ENCODE measurements at places on chromosomes 1 and 21. TPM values are rescaled to one million over a fixed set of nuclear protein-coding genes. Genes with fewer than 3 reads are reported as not detected.

DNA sequence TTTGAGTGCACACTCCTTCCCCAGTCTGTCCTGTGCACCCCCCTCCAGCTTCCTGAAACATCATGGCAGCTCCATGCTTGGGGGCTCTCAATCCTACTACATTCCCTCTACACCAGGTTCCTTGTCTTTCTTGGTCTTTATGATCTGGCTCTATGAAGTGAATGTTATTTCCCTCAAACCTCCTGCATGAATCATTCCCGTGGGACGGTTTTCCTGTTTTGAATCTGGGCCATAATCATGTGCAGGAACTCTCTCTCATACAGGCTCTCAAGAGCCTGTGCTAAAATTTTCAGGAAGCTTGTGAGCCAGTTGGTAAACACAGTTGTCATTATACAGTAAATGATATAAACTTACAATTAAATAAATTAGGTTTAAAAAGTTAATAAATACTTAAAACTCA lies 89.8 kb upstream of the KCNE2 start:
- no peak for DNase-seq

DNA sequence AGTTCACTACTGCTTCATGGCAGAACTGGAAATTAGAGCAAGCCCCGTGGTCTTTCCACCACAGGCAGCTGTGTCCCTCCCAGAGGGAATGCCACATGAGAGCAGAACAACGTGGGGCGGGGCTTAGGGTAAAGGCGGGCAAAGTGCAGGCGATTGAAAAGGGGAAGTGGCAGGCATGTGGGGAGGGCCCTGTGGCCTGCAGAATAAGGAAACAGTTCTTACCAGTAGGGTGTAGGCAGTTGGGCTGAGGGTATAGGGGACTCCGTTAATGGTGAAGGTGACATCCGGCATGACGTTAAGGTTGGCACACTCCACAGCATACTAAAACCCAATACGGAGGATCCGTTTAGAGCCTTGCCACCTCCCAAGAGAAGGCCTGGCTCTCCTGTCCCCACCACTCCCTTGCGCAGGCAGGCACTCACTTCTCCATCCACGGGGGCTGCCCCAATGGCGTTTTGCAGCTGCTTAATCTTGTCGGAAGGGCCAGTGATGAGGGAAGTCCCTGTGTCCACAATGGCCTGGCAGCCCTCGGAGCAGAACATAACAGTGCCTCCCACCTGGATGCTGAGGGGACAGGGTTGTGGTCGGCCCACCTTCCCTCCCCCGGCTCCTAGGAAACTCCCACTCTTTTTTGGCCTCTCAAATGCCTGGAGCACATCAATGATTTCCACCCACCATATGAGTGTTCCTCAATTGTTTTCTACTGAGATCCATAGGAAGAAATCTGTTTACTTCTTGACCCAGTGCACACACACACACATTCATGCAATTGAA lies 9.1 kb upstream of the RAB7B start:
- DNase-seq: peak; percentile 64

DNA sequence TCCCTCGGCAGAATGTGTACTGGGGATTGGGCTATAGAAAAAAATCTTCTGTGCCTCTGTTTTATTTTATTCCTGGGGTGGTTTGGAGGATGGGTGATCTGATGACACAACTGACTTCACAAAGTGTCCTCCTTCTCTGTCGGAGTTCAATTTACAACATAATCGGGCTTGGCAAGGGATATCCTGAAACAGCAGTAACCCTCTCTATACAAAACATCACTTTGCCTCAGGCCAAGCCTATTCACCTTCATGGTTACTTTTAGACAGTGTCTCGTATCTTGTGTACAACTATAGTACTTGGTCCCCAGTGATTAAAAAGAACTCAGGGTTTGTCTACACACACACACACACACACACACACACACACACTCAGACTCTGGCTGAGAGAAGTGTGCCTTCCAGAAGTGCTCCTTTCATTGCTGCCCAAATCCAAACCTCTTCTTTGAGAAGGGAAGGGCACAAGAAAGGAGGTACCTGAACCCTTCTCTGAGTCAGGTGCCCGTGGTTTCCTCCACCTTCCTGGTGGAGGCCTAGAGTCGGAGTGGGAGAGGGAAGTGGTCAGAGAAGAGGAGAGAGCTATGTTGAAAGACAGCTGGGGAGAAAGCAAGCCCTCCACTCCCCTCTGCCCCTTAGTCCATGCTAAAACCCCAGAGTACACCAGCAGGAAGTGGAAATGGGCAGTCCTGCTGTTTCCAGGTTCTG lies 62.4 kb upstream of the POU2F1 start:
- DNase-seq: no peak

DNA sequence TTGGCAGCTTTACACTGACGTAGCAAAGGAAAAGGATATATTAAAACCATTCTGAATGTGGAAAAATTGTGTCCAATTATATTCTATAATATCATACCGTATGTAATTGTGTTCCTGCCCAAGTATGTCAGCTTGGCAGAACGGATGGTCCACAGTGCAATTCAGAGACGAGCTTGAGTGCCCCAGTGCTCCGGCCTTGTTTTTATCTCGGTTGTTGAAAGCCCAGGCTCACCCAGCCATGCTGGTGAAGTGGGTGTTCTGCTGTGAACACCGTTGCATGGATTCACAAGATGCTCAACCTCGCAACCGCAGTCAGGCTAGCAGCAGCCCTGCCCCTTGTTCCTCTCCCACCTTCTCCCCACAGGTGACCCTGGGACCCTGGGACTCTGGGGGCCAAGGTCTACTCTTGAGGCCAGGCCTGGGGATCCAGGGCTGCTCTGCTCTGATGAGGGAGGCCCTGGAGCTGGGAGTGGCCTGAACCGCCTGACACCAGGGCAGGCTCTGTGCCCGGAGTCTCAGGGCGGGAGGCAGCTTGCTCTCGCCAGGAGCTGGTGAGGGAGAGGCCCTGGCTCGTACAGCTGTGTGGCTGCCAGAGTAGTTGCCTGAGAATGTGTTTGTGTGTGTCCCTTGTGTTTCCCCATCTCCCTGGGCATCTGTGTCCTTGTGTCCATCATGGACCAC lies 11.2 kb downstream of the PTPRF start:
- no peak for DNase-seq

DNA sequence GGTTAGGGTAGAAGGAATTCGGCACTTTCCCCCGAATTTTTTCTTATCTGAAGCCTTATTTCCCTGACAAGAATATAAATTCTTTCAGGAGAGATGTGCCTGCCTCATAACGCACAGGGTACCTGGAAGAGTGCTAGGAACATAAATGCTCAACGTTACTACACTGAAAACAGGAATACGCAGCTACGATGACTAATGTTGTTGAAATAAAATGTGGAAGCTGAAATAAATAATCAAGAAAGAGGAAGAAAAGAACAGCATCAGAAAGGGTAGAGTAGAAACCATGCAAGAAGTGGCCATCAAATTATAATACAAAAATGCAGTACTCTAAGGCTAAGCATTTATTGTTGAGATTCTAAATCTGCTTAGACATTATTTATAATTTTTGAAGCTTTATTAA lies 33.9 kb downstream of the SLC66A1 start:
- DNase-seq: no peak

- DNase-seq: no peak
These were observed 6.7 kb downstream of the KNCN start for GRCh38 chr1:46544561-46545240.

- no peak for DNase-seq
These were observed 105.8 kb downstream of the SLC16A1 start for GRCh38 chr1:112850034-112850757.

DNA sequence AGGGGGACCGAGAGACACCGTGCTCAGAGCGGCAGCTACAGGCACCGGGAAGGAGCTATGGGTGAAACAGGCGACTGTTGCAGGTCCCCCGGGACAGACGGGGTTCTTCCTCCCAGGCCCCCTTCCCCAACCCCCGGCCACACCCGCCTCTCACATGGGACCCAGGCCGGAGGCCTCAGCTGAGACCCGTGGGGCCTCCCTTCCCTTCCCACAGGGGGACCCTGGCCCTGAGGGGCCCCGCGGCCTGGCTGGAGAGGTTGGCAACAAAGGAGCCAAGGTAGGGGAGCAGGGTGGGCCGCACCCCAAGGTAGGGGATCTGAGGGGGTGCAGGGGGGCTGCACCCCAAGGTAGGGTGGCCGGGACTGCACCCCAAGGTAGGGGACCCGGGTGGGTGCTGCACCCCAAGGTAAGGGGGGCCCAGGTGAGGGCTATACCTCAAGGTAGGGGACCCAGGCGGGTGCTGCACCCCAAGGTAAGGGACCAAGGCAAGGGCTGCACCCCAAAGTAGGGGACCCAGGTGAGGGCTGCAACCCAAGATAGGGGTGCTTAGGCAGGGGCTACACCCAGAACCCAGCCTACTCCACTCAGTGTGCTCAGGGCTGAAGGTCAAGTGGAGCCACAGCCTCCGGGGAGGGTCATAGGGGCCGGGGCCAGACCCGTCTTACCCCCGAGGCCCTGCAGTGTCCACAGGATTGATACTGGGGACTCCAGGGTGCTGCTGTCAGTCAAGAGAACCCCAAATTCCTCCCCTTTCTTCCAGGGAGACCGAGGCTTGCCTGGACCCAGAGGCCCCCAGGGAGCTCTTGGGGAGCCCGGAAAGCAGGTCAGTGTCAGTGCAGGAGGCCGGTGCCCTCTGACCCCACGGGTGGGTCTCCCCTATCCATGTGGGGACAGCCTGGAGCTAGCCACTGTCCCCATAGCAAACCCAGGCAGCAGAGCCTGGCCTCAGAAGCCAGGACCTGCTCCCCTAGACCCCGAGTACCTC lies 22.7 kb downstream of the COL6A2 start:
- no peak for DNase-seq

DNA sequence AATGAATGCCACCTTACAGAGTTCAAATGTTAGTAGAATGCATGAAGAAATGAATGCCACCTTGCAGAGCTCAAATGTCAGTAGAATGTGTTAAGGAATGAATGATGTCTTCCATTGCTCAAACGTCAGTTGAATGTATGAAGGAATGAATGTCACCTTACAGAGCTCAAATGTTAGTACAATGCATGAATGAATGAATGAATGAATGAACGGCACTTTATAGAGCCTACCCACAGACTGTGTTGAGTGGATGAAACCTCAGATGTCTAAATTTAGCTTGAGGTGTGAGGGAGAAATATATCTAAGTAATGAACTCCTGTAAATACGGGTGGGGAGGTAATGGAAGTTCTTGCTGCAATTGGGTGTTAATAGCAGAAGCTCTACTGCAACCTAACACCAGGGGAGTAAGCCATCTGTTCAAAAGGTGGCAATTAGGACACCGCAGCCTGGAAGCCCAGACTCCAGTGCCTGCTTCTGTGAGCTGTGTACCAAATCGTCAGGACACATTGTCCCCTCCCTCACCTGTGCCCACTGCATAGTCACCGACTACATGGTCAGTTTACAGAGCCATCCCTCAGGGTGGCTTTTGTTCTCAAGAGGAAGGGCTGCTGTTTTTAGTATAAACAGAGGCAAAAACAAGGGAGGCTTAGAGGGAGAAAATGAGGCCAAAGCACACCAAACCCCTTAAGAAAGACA lies 26.7 kb downstream of the SUSD4 start:
- DNase-seq: no peak

- no peak for DNase-seq
These were observed 2.7 kb downstream of the RBM15 start for GRCh38 chr1:110341872-110342331.

GRCh38 chr1:81549588-81550127 lies 251.1 kb upstream of the ADGRL2 start:
- no peak for DNase-seq

DNA sequence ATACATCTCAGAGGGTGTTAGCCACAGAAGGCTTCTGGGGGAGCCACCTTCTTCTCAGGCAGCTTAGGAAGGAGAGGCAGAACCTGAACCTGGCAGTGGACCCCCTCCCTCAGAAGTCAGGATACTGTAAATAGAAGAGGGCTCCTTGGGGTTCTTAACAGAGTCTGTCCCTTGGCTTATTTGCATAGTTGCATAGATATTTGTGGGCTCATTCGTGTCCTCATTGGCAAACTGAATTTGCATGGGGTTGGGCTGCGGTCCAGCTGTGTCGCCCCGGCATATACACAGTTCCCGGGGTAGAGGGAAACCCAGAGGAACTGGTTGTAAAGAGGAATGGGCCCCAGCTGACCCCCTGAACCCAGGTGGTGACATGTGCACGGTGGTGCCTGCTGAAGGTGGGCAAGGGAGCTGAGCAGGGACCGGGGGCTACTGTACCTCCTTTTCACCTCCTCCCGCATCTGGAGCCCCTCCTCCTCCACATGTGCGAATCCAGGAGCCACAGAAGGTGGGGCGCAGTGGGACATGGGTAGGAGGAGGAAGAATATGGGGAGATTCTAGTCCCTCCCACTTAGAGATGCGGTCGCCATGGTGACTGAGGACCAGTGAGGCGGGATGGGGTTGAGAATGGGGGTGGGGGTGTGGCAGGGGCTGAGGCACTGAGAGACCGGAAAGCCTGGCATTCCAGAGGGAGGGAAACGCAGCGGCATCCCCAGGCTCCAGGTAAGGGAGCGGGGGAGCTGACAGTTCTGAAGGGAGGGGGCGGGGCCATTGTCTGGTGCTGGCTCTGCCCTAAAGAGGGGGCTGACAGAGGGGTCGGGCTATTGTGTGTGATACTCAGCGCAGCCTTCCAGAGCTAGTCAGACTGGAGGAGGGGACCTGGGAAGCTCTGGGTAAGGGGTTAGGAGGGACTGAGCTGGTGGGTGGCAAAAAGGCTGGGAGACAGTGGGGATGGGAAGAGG lies 3.7 kb upstream of the SEMA4A start:
- peak; percentile 40 for DNase-seq

DNA sequence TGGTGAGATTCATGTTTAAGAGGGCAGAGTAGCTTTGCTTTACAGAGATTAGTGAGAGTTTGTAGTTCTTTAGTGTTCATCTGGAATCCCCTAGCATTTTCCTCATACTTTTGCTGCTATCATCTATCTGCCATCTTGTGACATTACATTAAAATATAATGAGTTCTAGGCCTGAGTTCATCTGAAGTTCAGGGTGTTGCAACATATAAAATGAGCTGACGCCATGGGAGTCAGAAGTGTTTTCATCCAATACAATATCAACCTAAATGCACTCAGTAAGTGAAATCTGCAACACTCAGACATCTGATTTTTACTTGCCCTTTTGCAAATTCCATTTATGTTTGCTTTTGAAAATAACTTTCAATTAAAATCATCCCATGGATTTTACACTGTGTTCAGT lies 153.8 kb downstream of the NTNG1 start:
- DNase-seq: no peak

DNA sequence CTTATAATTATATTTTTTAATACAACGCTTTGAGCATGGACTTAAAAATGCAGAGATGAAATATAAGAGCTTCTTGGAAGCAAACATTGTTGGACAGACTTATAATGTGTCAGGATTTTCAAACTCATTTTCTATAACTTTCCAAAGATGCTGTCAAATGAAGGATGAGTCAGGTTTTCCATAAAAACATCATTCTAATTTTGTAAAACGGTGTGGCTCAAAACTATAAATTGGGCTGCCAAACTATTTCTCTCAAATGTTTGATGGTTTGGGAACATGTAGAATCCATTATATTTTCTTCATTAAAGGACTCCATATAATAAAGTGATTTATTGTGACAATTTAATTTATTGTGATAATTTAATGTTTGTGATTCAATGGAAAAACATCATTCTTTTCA lies 511.2 kb downstream of the USP25 start:
- DNase-seq: no peak

GRCh38 chr1:188476606-188477005 lies 1647.9 kb downstream of the PLA2G4A start:
- DNase-seq: no peak

- no peak for DNase-seq
These were observed 730.7 kb upstream of the ADGRL4 start for GRCh38 chr1:79737193-79737592.

GRCh38 chr1:247210062-247210375 lies 38.2 kb upstream of the ZNF124 start:
- DNase-seq: no peak

Gene KRTAP19-1
- total RNA-seq: not detected

Gene RXFP4
- not detected for total RNA-seq

Gene FCGR2B
- total RNA-seq: not detected

Gene C1orf21
- total RNA-seq: 4.6 TPM

Gene ZNF124
- total RNA-seq: 16.8 TPM

Gene EVA1B
- 6.5 TPM for total RNA-seq

Data from activated CD8-positive, alpha-beta T cell treated with anti-CD3 and anti-CD28 coated beads for 36 hours (primary cell).